Non-pigmented ciliary epithelial cell (primary cell): ENCODE measurements at places on chromosomes 16 and 17.

DNA sequence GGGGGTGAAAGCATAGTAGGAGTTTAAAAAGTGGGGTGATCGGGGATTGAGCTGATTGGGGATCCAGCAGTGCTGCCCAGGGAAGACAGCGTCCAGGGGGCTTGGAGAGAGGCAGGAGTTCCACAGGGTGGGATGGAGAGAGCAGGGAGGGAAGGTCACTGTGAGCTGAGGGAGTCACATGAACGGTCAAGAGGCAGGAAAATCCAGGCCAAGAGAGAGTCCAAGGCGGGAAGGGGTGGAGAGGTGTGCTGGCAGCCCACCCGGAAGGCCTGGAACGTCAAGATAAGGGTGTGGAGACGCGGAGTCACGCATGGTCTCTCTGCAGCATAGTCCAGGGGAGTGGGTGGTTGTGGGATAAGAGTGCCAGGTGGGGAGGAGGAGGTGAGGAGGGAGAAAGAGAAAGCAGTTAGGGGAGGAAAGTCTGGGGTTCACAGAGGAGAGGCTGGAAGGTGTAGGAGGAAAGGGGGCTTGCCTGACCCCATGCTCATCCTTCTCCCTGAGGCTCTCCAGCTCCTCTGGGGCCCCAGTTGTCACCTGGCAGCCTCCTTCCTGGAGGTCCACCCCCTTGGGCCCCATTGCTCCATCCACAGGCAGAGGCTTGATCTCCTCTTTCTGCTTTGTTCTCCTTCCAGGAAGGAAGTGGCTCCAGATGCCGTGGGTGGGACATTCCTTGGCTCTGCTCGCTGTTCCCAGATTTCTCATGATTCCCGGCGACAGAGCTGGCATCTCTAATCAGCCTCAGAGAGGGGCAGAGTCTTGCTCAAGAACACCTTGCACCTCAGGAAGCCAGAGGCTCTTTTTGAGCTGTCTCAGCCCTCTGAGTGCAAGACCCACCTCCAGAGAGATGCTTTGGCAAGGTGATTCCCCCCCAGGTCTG, 28.7 kb downstream of the CCR7 start:
- no peak for DNase-seq

DNA sequence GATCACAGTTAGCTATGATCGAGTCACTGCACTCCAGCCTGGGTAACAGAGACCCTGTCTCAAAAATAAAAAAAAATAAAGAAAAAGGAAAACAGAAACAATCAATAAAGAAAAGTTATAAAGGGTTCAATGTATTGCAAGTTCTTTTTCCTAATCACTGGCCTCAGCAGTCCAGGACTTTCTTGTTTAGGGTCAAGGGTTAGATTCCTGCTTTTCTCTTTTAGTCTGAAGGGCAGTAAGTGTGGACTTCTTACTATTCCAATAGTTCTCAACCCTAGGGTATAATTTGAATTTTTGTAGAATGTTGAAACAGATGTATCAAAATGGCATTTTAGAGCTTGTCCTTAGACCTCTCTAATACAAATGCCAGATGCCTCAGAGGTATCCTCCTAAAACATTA, 27.3 kb downstream of the SMYD4 start:
- DNase-seq = no peak

- no peak for DNase-seq
These were observed 224.2 kb upstream of the IRX3 start for GRCh38 chr16:54510685-54511221.

- no peak for DNase-seq
These were observed 12.8 kb upstream of the DBNDD1 start for GRCh38 chr16:90031931-90032673.

GRCh38 chr17:69733171-69734012, 318.9 kb downstream of the MAP2K6 start:
- peak; percentile 61 for DNase-seq

- DNase-seq = no peak
These were observed 1140.2 kb downstream of the CDH11 start for GRCh38 chr16:63981639-63982038.

- DNase-seq = no peak
These were observed 12.9 kb upstream of the PVALEF start for GRCh38 chr17:81152288-81152828.
